ENCODE measurements at places on chromosomes 6 and 20.

- DNase-seq: no peak
Measured at GRCh38 chr20:59214606-59215547, 51.3 kb downstream of the ZNF831 start.

- DNase-seq: no peak
Measured at GRCh38 chr6:88184921-88185320, 18.8 kb upstream of the CNR1 start.

- no peak for DNase-seq
Measured at GRCh38 chr20:58213121-58213520, 15.3 kb downstream of the ANKRD60 start.

- DNase-seq: no peak
Measured at GRCh38 chr20:51311636-51312479, 230.7 kb downstream of the NFATC2 start.

DNA sequence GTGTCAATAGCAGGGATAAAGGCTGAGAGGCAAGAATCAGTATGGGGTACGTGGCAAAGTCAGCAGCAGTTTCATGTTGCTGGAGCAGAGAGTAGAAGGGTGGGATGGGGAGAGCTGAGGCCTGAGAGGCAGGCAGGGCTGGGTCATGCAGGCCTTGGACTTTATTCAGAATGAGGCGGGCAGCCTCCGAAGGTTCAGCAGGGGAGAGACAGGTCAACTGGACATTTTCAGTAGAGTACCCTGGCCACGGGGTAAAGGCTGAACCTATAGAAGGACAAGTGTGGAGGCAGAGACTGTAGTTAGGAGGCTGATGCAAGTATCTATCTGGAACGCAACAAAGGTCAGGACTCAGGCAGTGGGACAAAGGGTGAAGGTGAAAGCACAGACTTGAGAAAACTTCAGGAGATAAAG, 13.7 kb downstream of the NOTCH4 start:
- no peak for DNase-seq

DNA sequence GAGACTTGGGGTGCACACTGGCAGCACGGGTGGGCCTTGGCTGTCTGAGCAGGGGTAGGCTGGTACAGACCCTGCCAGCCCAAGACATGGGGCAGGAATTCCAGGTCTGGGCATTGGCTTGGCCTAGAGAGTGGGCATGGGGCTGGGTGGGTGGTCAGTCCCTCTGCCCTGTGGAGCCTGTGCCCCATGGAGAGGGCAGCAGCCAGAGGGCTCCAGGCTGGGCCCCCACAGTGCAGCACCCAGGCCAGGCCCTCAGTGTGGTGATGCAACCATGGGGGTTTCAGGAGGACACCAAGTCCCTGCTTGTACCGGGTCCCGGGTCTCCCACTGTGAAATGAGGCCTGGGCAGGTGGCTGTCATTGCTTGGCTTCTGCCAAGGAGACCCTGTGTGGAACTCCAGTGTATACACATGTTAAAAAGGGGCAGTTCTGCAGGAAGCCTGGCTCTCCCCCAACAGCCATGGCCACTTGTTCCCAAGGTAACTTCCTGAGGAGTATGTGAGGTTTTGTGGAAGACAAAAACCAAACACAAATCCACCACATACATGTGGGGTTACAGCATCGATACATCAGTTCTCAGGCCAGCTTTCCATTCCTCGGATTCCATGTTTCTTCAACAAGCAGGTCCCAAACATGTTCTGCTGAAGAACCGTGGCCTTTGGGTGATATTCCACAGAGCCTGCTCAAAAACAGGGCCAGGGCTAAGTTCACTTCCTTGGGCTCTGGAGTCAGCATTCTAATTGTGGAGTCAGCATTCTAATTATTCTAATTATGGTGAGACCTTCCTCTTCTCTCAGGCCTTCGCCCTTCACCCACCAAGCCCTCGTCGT, 77.3 kb downstream of the DACT2 start:
- DNase-seq: no peak

DNA sequence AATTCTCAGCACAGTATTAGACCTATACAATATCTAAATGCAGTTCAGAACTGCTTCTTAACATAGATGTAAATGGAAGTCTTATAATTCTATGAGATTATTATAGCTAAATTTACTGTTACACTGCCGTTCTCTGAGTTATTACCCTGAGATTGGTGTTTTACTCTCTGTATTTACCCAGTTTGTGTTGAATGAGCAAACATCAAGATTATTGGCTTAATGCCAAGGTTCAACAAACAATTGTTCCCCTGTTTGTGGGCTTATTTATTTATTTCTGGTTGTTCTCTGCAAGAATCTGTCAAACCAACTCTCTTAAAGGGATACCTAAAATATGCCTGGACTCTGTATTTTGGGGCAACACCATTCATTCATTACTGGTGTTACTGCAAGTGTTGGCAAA, 5.2 kb upstream of the STMND1 start:
- no peak for DNase-seq

- DNase-seq: no peak
Measured at GRCh38 chr20:33021879-33022278, 9.6 kb upstream of the BPIFB6 start.

DNA sequence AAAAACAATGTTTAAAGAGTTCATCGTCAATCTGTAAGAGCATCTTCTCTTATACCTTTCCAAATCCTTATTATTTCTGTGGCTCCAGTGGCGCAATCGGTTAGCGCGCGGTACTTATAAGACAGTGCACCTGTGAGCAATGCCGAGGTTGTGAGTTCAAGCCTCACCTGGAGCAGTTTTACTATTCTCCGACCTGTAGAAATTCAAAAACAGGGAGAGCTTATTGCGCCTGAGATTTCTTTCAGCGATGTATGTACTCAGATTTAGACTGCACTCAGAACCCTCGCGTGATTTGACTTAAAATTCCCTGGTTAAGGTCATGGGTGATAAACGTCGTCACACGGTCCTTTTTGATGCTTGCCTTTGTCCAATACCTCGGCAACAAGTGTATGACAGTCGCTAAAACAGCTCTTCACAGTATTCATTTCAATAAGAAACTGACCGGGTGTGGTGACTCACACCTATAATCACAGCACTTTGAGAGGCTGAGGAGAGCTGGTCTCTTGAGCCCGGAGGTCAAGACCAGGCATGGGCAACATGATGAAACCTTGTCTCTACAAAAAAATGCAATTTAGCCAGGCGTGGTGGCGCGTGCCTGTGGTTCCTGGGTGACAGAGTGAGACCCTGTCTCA, 11.9 kb downstream of the GPX5 start:
- DNase-seq: no peak

DNA sequence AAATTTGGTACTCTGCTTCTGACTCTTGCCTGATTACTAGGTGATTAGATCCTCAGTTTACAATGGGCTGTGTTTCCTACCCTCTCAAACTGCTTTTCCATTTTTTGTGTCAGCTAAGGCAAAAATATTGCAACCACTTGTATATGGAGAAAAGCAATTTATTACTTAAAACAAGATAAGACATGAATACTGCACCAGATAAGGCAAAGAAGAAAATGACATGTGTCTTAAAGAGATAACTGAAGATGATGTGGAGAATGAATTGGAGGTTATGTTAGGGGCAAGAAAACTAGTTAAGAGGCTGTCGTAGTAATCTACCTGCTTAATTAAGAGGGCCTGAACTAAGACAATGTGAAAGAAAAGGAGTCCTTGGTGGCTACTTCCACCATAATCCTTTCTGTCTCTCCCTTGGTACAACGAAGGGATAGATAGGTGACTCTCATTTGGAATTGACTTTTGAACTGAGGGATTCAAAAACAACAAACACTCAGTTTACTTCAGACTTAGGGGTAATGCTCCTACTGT, 16.3 kb upstream of the REV3L start:
- no peak for DNase-seq

DNA sequence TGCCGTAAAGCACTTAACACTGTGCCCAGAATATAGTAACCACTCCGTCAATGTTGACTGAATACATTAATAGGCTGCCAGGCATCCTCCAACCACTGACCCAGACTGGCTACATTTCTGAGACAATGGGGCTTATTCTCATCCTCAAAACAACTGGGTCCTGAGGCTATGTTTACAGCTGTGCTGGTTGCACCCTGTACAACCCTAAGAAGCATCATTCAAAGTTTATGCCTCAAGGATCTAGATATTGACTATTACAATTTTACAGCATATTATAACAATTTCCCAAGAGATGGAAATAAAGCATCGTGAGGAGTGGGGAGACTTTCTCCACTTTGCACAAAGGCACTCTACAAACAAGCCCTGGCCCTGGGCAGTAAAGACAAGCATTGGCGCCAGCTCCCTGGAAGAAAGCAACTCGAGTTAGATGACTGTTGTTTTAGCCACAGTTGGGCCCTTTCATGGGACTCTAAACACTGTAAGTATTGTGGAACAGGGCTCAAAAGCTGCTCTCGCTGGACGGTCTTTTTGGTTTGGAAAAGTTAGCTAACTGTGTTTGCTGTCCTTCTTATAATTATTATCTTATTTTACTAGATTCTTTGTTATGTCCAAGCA, 30.2 kb downstream of the MYLIP start:
- no peak for DNase-seq

- no peak for DNase-seq
Measured at GRCh38 chr6:144845186-144845585, 560.1 kb downstream of the UTRN start.

GRCh38 chr6:109964949-109965348, 13.2 kb upstream of the GPR6 start:
- no peak for DNase-seq

DNA sequence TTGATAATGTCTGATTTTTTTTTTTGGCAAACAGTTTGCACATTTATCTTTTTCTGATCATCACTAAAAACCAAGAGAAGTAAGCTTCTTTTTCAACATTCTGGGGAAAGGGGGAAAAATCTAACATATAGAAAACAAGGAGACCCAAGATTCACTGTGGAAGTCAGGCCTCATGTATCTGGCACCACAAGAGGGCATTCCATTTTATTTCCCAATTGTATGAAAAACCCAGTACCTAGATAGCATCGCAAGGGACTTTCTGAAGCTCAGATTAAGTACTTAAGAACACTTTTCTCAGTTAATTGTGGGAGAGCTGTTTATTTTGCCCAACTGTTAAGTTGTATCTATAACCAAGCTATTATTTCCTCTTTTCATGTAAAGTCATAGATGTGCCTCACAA, 152.9 kb downstream of the KLHL32 start:
- no peak for DNase-seq

DNA sequence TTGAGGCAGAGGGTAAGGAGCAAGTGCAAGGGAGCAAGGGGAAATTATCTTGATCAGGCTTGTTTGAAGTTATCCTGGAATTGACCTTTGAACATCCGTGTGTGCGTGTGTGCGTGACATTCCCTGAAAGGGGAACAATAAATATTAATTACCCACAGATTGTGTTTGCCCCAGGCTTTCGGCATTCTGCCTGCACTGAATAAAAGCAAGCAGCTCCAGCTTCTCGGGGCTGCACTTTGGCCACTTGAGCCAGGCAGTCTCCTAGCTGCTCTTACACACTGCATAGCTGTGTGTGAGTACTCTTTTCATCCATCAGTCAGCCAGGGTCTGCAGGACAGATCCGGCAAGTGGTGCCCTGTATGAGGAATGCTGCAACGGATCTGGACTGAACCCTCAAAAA, 107.7 kb upstream of the BTN3A2 start:
- DNase-seq: no peak

GRCh38 chr6:7723041-7723447, 2.9 kb upstream of the BMP6 start:
- peak; percentile 20 for DNase-seq

DNA sequence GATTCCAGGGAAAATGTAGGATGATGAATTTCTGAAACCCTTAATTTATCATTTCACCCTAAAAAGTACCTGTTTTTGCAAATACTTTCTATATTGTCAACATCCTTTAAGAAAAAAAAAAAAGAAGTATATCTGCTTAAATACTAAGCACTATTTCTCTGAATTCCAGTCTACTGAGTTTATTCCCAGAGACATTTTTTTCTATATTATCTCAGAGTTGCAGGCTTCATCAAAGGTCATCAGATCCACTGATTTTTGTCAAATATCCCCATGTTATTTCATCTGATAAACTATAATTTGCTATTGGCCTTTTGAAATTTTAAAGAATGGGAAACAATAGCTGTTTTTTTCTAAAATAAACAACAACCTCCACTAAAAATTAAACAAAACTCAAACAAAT, 357.6 kb upstream of the ID4 start:
- no peak for DNase-seq

DNA sequence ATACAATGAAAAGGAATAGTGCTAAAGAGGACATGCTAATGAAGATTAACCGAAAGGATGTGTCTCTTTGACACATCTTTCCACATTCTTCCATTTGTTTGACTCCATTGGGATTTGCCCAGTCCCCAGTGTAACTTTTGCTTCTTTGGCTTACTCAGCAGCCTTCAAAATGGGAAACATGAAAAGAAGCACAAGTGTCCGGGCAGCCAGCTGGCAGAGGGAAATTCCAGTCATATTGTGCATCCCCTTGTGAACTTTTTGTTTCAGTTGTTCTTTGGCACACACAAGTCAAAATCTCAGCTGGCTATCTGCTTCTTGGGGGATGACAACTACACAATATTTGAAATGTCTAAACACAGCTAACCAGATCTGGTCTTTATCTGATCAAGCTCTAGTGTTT, 157.4 kb downstream of the OGFRL1 start:
- no peak for DNase-seq

DNA sequence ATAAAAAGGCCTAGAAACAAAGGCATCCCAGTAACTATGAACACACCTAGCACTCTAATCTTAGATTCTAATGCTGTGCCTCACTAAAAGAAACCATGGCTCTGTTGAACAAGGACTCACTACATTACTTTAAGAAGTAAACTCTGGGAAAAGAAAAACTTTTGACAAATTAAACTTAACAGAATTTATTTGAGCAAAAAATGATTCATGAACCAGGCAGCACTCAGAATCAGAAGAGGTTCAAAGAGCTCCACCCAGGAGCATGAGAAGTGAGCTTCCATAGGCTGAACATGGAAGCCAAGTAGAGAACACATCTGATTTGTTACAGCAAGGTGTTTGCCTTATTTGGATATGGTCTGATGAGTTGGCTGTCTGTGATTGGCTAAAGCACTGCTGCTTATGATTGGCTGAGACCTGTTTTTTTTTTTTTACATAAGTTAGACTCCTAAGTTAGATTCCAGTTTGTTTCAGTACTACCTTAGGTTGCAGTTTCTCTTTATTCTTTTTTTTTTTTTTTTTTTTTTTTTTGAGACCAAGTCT, 343.6 kb upstream of the SASH1 start:
- DNase-seq: no peak

DNA sequence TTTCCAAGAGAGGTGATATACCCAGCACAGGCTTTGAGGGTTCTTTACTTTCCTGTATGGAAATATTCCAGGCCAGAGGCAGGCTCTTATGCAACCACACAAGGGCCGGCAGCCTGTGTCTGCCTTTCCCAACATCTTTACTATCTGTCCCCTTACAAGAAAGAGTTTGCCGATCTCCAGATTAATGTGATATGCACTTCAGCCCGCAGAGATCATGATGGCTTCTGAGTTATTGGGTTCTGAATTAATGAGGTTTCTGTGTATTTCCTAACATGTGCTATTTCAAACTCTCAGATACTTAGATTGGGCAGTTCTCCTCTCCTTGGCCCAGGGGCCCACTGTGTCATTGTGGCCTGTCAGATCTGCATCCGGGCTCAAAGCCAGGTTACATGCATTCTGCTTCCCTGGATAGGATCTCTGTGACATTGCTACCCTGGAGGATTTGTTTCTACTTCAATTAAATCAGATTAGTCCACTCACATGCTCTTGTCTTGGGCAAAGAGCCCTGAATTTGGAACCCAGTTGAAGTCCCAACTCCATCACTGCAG, 56.6 kb downstream of the TGM2 start:
- no peak for DNase-seq
